NK-92 treated with Interleukin-12 subunit alpha and Interleukin-12 subunit beta, amount 100 ng/mL, for 24 hours (cell line): ENCODE measurements at places on chromosomes 12 and 14.

- DNase-seq = no peak
Observed at GRCh38 chr14:57576498-57576897, 82.8 kb upstream of the CCDC198 start.

- no peak for DNase-seq
Observed at GRCh38 chr12:48813465-48814261, 4.6 kb upstream of the CACNB3 start.

GRCh38 chr12:79775355-79776027 lies 84.7 kb upstream of the PAWR start:
- no peak for DNase-seq

GRCh38 chr14:104865631-104866441 lies 768 bp downstream of the CEP170B start:
- no peak for DNase-seq

- no peak for DNase-seq
Observed at GRCh38 chr14:61458766-61459165, 137.4 kb downstream of the PRKCH start.
